ENCODE measurements at places on chromosomes 12 and 14. TPM values are rescaled to one million over a fixed set of nuclear protein-coding genes. Genes with fewer than 3 reads are reported as not detected.

DNA sequence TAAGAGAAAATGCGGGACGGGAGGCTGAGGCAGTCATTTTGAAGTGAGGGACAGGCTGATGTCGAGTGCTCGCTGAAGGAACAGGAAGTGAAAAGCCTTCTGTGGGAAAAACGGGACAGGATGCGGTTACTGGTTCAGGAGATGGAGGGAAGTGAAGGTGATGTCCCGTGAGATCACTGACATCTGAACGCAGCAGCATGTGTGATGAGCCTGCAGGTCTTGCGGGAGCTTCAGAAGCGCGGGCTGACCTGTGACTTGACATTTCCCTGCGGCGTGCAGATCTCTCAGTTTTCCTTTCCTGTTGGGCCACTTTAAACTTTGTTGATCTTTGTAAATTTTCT lies 77.8 kb downstream of the DDX51 start:
- peak; percentile 32 for DNase-seq

DNA sequence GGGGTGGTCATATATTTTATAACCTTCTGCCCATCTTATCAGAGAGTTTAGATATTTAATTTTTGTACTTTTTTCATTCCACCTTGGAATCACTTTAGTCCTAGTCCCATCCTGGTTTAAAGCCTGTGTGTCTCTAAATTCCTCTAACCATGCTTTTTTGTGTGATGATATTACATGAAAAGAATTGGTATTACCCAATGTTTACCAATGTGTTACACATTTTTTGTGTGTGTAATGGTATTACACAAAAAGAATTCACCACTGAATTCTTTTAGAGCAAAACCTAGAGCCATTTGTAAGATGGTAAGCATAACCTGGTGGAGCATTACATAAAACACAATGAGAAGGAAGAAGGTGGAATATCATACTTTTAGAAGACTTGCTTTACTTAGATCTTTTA lies 77.5 kb downstream of the FAR2 start:
- DNase-seq = no peak

- no peak for DNase-seq
Measured at GRCh38 chr12:30999011-30999410, 72.5 kb downstream of the TSPAN11 start.

DNA sequence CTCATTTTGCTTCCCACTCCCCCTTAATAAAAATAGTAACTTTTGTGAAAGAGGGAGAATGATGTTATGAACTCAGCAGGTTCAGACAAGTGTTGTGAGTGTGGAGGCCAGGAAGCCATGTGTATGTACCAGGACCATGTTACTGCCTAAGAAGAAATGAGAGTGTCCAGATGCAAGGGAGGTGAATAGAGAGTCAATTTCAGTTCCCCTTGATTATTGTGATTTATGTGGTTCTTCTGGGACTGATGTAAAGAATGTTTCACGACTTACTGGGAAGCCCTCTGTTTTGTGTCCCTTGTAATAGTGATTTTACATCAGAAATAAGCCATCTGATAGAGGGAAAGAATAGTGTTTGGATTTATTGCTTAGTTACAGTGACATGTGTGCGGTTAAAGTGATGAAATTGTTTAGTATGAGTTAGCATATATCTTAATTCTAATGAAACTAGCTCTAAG lies 32.5 kb downstream of the FBXO34 start:
- DNase-seq = no peak

GRCh38 chr12:21751517-21751916 lies 23.0 kb downstream of the KCNJ8 start:
- DNase-seq = no peak

DNA sequence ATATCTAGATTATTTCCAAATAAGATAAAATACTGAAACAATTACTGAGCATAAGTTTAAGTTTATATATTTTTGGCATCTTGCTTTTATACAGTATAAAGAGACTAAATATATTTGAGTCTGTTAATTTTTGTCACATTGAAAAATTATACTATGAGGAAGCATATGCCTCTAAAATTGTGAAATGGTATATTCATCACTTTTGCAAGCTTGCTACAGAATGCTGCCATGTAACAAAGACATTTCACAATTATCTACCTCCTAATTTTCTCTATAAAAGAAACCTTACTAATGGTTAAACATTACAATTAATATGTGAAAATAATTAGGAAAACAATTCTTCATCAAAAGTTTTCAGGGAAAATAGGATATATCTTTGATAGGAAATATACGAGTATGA lies 22.7 kb upstream of the MUCL1 start:
- DNase-seq = no peak

GRCh38 chr12:6950811-6951540 lies at the start of gene PTPN6:
Gene PTPN6, plus strand, starts transcription at chr12:6951356. Its CDS starts 157 bp downstream, at chr12:6951513.
- DNase-seq = no peak

DNA sequence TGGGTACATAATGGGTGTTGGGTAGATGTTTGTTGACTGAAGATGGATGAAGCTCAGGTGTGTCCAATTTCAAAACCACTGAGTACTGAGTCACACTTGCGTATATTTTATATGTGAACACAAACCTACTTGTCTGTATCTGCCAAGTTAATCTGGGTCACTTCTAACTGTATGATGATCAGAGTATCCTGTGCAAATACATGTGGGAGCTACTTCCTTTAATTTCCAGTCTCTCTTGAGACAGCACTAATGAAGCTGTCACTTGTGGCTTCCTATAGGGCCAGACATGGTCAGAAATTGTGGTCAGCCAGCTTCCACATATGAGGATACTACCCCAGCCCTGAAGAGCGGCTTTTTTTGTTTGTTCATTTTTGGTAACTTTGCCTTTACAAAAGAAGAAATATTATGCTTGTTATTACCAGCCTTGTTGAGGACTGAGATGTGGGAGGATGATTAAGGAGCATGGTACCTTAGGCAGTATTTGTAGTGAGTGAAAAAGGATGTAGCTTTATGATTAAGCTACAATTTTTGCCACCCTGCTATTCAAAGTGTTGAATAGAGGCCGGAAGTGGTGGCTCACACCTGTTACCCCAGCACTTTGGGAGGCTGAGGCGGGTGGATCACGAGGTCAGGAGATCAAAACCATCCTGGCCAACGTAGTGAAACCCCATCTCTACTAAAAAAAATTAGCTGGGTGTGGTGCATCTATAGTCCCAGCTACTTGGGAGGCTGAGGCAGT lies 32.4 kb downstream of the PLXNC1 start:
- no peak for DNase-seq

- no peak for DNase-seq
Measured at GRCh38 chr12:23880988-23881387, 68.5 kb downstream of the SOX5 start.

GRCh38 chr12:5022465-5023061 lies 21.1 kb upstream of the KCNA5 start:
- peak; percentile 45 for DNase-seq

DNA sequence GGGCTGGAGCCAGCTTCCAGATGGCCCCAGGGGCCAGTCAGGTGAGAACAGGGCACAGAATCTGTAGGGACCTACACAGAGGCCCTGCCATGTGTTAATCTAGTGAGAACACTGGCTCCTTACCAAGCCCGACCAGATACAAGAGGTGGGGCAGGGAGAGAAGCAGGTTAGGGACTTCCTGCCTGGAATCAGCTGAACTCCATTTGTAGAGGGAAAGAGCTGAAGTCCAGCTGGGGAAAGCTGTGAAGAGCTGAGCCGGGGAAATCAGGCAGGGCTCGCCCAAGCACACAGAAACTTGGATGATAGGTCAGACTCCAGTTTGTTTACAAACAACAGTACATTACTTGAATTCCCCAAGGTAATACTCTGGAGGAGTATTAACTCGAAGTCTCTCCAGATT lies 46.7 kb downstream of the PTGER2 start:
- DNase-seq = no peak

GRCh38 chr14:84555493-84555892 lies 974.5 kb upstream of the FLRT2 start:
- DNase-seq = no peak

- no peak for DNase-seq
Measured at GRCh38 chr14:89108608-89109007, 284.2 kb downstream of the TTC8 start.

GRCh38 chr12:14999695-15000365 lies 27.0 kb downstream of the PDE6H start:
- no peak for DNase-seq

GRCh38 chr12:5971194-5971850 lies 26.3 kb upstream of the ANO2 start:
- no peak for DNase-seq

- DNase-seq = no peak
Measured at GRCh38 chr12:67671419-67671818, 22.9 kb downstream of the DYRK2 start.

The PIGH gene
- 9.2 TPM for total RNA-seq

The PTMS gene
- 43.3 TPM for total RNA-seq

The PMCH gene
- not detected for total RNA-seq

The TTC8 gene
- 9.6 TPM for total RNA-seq

The ZDHHC22 gene
- not detected for total RNA-seq

The SERPINA6 gene
- total RNA-seq = not detected

The PTGR2 gene
- 0.76 TPM for total RNA-seq

The NRXN3 gene
- total RNA-seq = under 0.01 TPM

The OR2AP1 gene
- not detected for total RNA-seq

Measured in dermis microvascular lymphatic vessel endothelial cell (primary cell).